ENCODE measurements at places on chromosomes 7 and 10.

DNA sequence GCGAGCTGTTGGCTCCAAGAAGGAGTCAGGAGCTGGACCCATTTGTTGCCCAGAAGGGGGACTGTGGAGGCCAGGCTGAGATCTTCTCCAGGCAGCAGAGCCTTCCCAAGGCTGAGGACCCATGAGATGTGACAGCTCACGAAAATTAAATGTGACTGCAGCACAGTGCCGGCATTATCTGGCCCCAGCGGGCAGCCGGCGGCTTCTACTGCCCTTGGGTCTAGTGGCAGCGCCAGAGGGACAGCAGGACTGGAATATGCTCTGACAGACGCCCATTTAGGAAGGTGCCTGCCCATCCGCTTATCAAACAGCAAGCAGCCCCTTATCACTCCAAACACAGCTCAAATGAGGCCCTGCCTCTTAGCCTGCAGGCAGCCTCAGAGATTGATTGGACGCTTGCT, 122.9 kb upstream of the LYZL2 start:
- no peak for DNase-seq

DNA sequence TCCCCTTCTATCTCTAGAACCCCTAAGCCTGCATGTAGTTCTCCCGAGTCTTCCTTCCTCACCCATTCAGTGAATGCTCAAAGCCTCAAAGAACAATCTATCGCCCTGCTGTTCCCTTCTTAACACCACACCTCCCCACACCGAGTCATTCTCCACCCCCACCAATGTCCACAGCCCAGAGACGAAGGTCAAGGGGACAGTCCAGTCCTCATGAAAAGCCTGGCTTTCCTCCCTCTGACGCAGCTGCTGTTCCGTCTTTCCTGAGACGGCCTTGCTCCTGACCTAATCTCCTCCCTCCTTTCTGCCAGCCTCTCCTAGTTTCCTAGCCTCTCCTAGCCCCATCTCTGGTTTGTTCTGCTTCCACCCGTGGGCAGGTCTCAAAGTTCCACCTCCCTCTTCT, 9.2 kb downstream of the MOSPD3 start:
- DNase-seq = no peak

DNA sequence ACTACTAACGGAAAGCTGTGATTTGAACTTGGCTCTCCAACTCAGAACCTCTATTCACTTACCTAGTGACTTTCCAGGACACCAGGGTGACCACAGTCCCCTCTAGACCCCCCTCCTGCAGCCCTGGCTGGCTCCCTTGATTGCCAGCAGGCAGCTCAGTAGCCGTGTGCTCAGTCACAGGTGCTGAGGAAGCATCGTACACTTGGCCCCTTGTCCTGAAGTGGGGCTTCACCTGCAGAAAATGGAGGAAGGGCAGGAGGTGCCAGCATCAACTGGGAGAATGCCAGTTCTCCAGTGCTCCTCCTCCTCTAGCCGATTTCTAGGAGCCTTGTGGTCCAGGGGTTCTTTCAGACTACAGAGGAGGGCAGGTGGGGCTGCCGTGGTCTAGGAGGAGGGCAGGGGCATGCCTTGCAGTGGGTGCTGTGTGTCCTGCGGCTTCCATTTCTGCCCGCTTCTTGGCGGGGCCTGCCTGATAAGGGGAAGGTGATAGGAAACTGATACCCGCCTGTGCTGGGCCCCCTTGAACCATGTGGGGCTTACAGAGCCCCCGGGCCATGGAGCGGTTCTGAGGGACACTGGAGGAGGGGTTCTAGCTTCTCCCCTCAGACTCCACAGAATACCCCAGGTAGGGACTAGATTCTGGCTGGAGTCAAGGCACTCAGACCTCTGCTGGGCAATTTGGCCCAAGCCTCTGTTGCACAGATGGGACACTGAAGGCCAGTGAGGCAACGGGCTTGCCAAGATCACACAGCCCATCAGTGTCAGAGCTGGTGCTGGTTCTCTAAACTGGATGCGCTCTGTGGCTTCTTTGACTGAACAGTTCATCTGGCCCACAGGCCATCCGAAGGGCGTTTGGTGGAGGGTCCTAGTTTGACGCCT, 14.0 kb downstream of the FAM241B start:
- no peak for DNase-seq

GRCh38 chr7:151708610-151709009, 168.3 kb downstream of the PRKAG2 start:
- no peak for DNase-seq

- no peak for DNase-seq
These were observed 3.4 kb downstream of the BAG3 start for GRCh38 chr10:119654540-119654939.

DNA sequence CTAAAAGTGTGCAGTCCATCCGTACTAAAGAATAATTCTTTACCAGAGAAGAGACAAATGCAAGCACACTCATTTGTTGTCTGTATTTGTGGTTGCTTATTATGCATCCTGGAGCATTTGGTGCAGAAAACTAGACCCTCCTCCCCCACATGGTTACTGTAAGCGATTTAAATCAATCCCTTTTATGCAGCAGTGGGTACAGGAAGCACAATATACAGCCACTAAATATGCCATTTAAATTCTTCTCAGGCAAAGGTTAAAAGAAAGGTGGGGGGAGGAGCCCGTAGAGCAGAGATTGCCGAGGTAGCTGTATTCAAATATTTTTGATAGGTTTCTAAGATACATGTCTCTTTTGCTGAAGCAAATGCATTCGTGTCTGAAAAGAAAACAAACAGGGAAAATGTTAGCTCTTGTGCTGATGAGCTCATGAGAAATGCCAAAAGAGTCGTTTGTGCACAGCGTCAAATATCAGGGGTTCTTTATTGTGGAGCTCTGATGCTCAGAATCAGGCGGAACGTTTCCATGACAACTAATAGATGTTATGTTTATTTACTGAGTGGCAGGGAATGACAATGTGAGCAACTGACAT, 131.3 kb upstream of the NPVF start:
- DNase-seq = no peak

GRCh38 chr10:126538439-126539135, 131.9 kb downstream of the C10orf90 start:
- DNase-seq = no peak

DNA sequence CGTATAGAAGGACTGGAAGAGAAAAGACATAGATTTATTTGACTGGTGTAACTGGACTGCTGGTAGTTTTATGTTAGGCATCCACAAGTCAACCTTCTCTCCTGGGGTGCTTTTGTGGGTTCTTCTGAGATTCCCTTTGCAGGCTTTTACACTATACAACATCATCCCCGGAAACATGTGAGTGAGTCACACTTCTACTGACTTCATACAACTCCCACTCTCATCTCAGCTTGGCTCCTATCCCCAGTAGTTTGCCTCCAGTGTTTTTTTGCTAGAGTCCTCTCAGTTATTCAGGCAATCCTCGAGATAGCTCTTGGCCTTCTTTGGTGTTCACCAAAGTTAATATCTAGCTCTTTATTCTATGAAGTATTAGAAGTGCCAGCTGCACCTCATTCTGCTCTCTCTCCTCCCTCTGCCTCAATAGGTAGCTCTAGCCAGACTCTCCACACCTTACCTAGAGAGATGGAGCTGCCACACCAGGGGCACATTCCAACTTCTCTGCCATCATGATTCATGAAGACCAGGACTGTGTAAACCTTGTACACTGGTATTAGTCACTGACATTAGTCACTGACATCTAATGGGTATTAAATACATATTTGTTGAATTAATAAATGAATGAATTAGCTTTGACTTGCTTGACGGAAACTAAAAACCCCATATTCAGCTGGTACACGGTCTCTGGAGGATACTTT, 281.9 kb downstream of the PPP1R3A start:
- no peak for DNase-seq

GRCh38 chr7:142892951-142893350, 7.4 kb upstream of the TRPV6 start:
- no peak for DNase-seq

GRCh38 chr10:79138449-79139123, 69.8 kb downstream of the ZMIZ1 start:
- no peak for DNase-seq

- no peak for DNase-seq
These were observed 54.1 kb downstream of the COPG2 start for GRCh38 chr7:130614449-130614848.

DNA sequence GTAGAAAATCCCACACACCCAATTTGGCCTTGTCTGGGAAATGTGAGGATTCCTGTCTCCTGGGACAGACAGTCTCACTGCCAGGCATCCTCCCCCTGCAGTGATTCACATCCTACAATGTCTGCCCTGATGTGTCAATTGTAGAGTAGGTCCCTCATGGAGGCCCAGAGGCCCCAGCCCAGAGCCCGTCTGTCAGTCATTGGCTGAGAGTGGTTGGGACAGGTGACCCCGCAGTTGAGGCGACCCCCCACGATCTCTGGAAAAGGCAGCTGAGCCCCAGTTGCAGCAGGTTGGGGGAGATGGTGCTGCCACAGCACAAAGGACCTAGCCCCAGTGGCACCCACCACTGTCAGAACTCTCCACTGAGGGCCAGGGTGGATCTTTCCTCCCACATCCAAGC, 84.3 kb upstream of the INSIG1 start:
- no peak for DNase-seq

- peak; percentile 84 for DNase-seq
These were observed at the start of gene EVX1 for GRCh38 chr7:27242555-27243339. TSS of gene EVX1 (plus strand) at chr7:27242802. CDS start at chr7:27243031, 229 bp downstream.

- DNase-seq = no peak
These were observed 71.7 kb upstream of the ADAM12 start for GRCh38 chr10:126459878-126460481.

DNA sequence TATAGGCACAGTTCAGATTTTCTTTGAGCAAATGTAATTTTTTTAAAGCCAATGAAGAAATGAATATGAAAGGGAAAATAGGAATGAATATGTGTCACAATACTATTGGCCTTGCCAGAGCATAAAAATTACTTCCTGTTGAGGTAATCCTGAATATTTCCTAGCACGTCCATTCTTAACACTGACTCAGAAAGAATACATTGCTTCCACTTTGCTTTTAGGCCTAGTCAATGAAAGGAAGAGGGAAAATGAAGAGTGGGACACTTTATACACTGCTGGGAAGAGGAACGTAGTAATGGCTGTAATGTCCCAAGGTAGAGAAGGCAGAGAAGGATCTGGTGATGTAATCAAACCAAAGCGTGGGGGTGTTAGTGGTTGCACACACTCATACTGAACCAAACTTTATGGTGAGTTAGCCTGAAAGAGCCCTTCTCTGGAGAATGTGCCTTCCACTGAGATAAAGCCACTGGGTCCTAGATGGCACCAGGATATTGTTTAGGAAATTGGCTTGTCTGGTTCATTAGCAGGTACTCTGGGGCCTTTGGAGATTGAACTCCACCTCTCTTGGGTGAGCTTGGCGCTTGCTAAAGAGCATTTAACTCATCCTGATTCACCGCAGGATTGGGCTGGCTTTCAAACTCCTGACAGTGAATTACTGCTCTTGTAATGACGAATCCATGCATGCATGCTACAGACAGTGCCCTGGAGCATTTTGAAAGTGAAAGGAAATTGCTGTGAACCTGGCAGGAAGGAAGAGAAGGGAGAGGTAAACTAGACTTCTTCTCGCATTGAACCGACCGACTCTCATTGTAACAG, 254.9 kb downstream of the KIAA1217 start:
- no peak for DNase-seq

DNA sequence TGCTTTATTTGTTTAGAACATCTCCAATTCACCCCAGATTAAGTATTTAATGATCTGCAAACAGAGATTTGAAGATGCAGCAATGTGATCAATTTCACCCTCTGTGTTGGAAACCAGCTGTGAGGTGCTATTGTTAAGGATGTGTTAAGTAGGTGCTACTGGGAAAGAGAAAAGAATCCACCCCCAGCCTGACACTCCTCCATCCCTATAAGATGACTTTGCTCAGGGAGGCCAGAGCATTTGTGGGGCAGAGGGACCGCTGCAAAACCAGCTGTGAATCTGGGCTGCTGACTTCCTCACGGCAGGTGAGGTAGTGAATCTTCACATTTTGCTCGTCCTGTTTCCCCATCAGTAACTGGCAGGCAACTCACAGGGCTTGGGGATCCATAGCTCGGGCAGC, 297.5 kb downstream of the GFRA1 start:
- no peak for DNase-seq

DNA sequence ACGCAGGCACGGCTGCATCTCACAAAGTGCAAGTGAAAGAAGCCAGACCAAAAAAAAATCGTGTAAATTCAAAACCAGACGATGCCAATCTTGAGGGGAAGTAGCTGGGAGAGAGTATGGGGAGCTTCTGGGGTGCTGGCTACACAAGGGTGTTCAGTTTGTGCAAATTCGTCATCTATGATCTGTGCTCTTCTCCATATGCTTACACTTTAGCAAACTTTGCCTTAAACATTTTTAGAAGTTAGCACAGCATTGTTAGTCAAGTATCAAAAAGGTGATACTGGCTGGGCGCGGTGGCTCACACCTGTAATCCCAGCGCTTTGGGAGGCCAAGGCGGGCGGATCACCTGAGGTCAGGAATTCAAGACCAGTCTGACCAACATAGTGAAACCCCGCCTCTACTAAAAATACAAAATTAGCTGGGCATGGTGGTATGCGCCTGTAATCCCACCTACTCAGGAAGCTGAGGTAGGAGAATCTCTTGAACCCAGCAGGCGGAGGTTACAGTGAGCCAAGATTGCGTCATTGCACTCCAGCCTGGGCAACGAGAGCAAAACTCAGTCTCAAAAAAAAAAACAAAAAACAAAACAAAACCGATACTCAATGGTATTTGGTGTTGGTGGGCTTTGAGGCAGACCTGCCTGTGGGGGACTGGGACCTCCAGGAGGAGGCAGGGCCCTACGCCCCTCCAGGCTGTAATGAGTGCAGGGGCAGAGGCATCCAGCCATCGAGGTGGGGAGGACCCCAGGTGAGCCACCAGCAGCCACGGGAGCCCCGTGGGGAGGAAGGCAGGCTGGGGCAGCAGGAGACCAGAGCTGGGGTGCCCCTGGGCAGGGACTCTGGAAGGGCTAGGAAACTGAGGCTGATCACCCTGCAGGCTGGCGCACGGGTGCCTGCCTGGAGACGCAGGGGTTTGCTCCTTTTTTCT, 150.0 kb downstream of the PRKAG2 start:
- no peak for DNase-seq

DNA sequence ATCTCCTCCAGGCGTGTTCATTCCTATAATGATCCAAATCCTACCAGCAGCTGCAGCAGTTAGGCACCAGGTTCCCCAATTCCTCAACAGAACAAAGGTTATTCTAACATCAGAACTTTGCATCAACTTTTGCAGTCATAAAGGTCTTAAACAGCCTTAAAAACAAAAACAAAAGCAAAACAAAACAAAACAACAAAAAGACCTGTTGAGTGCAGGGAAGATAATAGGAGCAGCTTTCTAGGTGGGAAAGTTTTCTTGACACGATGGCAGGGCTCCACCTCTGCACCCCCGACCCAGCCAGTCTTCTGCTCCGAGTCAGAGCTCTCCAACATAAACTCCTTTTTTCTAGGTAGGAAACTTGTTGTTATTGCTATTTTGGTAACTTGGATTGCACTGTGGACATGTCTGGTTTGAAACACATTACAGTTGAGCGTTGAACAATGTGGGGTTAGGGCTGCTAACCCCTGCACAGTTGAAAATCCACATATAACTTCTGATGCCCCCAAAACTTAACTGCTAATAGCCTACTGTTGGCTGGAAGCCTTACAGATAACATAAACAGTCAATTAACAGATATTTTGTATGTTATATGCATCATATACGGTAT, 77.6 kb downstream of the MTPN start:
- DNase-seq = no peak
